Renal pelvis (tissue), 12 donors: ENCODE measurements at places on chromosomes 16 and 17.

- no peak for DNase-seq
Measured at GRCh38 chr17:69608808-69609472, 194.4 kb downstream of the MAP2K6 start.

DNA sequence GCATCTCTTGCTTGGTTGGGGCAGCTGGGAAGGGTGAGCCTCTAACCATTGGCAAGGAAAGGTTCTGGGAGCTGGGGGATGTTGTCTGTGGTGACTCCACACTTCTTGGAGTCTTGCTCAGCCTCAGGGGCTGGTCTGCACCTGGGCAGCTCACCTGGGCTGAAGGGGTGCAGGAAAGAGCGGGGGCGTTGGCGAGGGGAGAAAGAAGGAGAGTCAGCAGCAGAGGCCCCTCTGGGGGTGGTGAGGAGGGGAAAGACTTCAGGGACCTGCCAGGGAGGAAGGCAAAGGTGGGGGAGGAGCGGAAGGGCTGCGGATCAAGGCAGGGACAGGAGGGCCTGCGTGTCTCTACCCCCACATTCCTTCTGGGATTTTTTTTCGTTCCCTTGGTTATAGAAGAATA lies 47.7 kb downstream of the CCDC42 start:
- DNase-seq: no peak

- DNase-seq: no peak
Measured at GRCh38 chr16:56632156-56632847, at the start of gene MT1M. Gene MT1M (plus strand): TSS chr16:56632659. CDS start chr16:56632732, 73 bp downstream.

- DNase-seq: no peak
Measured at GRCh38 chr16:57348327-57348726, 10.3 kb upstream of the CCL22 start.

- DNase-seq: no peak
Measured at GRCh38 chr17:15247891-15248529, 17.1 kb downstream of the PMP22 start.

GRCh38 chr17:78019367-78019975 lies 61.0 kb downstream of the TNRC6C start:
- no peak for DNase-seq
